Fibroblast of skin of back (primary cell): ENCODE measurements at places on chromosomes 6 and 20.

DNA sequence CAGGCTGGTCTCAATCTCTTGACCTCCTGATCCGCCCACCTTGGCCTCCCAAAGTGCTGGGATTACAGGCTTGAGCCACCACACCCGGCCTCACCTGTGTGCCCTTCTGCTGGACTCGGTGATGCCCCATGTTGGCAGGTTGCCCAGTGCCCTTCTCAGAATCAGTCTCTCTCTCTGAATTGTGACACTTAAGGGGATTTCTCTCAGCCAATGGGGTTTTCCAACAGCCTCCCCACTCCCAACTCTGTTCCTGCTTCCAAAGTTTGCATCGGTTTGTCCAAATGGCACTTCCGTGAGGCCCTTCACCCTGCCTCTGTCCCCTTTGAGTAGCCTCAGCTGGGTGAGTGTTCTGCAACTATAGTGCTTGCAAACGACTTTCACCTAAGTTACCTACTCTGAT, 3.1 kb upstream of the MRPS10 start:
- DNase-seq: no peak

DNA sequence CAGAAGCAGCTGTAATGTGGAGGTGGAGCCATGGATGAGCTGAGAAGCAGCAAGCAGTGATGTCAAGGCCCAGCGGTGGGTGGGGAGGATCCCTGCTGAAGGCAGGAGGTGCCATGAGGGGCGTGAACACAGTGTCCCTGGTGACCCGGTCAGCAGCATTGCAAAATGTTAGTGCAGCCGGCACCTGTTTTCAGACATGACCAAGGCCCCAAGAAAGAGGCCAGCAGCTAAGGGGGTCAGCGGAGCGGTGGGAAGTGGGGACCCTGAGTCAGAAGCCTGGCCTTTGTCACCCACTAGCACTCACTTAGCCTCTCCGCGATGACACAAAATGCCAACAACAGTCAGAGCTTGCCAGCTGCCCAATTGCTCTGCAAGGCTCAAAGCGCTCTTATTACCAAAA, 51.9 kb downstream of the TMEM242 start:
- DNase-seq: no peak

GRCh38 chr6:13814938-13815575, 700 bp upstream of the MCUR1 start:
- DNase-seq: peak; percentile 11

DNA sequence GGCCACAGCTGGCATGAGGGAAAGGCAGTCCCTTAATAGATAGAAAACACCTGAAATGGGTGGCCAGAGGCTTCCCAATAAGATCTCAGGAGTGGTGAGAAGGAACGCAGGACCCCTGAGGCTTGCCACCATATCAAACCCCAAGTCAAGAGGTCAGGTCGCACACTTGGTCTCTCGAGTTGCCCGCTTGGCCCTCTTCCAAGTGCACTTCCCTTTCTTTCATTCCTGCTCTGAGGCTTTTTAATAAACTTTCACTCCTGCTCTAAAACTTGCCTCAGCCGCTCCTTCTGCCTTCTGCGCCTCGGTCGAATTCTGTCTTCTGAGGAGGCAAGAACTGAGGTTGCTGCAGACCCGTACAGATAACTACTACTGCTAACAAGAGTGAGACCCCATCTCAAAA, 64.2 kb downstream of the SLC2A10 start:
- no peak for DNase-seq

- no peak for DNase-seq
Measured at GRCh38 chr20:53034899-53035298, 62.7 kb downstream of the TSHZ2 start.

DNA sequence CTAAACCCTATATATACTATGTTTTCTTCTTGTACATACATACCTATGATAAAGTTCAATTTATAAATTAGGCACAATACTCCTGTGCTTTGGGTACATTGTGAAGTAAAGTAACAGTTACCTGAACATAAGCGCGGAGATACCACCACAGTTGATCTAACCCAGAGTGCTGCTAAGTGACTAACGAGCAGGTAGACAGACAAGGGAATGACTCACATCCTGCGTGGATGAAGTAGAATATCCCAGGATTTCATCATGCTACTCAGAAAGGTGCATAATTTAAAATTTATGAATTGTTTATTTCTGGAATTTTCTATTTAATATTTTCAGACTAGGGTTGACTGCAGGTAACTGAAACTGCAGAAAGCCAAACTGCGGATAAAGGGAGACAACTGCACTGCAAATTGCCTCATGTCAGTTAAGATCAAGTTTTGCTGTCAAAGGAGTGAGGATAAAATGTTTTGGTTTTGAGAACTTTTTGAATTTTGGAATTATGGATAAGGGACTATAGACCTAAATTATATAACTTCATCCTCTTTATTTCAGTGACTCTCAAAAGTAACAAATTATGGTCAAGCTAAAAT, 14.4 kb downstream of the MKKS start:
- DNase-seq: no peak

DNA sequence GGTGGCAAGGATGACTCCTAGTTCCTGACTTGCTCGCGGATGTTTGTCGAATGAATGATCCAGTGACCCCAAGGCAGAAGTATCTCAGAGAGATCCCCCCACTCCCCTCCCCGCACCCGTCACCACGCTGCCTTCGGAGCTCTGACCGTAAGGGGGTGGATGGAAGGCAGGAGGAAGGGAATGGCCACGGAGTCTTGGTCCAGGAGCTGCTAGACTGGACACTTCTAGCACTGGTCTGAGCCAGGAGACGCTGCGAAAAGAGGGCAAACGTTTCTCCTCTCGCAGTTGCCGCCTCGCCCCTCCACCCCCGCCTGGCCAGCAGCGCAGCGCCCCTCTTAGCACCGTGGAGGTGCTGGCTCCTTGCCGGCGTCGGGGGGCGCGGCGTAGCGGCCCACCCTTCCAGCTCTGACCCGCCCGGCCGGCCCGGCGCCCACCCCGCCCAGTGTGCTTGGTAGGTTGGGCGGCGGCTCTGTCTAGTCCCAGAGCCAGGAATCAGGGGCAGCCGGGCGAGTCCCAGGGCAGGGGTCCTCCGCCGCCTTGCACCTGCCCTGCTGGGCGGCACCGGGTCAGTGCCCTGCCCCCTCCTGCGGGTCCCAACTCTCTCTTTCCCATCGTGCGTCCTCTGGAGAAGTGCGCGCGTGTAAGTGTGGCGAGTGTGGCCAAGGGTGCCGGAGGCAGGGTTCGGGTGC, 2.4 kb upstream of the DBNDD2 start:
- peak; percentile 33 for DNase-seq

DNA sequence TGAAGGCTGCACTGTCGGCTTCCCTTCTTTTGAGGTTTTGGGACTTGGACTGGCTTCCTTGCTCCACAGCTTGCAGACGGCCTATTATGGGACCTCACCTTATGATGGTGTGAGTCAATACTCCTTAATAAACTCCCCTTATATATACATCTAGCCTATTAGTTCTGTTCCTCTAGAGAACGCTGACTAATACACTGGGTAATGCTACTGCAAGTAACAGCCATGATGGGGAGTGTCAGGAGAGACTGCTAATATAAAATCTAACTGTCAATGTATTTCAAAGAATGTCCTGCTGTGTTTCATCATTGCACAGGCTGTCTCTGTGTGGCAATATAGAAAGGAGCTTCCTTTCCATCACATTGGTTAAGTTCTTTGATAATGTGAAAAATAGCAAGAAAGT, 57.7 kb upstream of the UST start:
- peak; percentile 28 for DNase-seq

GRCh38 chr6:113172531-113172966, 684.6 kb upstream of the MARCKS start:
- no peak for DNase-seq

DNA sequence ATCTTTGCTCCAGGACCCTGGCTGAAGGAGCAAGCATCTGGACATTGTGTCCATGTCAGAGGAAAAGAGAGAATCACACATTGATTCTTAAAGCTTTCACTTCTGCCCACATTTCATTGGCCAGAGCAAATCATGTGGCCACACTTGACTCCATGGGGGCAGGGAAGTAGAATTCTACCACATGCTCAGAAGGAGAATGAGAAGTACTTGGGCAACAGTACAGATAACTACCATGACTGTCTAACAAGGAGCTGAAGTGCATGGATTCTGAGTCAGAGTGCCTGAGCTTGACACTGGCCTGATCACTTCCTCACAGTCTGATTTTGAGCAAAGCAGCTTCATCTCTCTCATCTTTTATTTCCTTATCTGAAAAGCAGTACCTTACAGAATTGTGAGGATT, 38.6 kb downstream of the GHRH start:
- DNase-seq: peak; percentile 66

GRCh38 chr6:128199461-128199860, 298.6 kb upstream of the THEMIS start:
- no peak for DNase-seq

DNA sequence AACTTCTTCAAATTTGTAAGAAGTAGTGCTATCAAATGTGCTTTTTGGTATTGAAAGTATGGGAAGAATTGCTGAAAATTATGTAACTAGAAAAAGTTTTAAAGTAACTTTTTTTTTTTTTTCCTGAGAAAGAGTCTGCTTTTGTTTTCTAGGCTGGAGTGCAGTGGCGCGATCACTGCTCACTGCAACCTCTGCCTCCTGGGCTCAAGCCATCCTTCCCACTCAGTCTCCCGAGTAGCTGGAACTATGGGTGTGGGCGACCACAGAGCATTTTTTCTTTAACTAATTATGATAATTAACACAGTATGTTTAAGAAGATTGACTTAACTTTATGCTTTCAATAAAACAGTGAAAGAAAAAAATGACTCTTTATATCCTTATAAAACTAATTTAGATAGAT, 38.4 kb downstream of the BMP5 start:
- no peak for DNase-seq

DNA sequence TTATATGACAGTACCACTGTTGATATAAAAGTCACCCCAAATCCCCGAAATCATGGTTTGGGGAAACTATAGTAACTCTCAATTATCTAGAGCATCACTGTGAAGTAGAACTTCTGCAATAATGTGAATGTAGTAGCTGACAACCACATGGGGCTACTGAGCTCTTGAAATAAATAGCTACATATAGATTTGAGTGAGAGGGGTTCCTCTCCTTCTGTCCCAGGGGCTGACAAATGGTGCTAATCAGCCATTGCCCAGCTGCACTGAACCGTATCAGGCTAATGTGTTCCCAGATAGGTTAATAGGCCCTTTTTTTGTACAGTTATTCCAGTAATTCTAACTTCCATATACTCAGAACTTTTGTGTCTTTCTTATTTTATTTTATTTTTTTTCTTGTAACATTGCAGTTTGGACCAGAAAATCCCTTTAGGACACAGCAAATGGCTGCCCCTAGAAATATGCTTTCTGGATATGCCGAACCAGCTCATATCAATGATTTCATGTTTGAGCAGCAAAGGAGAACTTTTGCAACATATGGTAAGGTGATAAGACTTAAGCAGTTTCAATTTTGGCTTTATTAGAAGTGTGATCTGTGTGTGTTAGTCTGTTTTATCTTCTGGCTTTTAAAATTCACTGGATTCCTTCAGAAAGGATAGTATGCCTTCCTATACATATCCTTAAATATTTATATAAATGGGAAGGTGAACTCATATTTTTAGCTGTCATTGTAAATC, 21.1 kb downstream of the CDC40 start:
- no peak for DNase-seq

DNA sequence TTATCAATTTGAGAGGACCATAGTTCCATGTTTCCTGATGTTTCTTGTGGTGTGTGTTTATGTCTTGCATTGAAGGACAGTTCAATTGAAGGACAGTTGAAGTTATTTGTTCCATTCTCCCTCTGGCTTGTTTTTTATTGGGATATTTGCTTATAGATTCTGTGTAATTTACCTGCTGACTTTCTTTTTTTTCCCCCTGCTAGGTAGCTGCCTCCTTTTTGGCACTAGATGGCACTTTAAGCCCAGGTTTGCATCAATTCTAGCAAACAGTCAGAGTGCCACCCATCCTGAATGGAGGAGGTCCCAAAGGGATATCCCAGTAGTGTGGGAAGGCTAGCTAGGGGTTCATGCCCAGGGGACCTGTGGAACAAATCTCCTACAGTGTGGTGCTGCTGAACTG, 78.1 kb downstream of the CFAP61 start:
- peak; percentile 5 for DNase-seq

GRCh38 chr6:68880050-68880813, 245.2 kb downstream of the ADGRB3 start:
- DNase-seq: no peak

- no peak for DNase-seq
Measured at GRCh38 chr6:143007646-143008045, 53.0 kb upstream of the AIG1 start.

GRCh38 chr6:26358511-26358981, 6.5 kb upstream of the BTN3A2 start:
- no peak for DNase-seq

GRCh38 chr6:159821726-159822125, 21.6 kb downstream of the PNLDC1 start:
- DNase-seq: no peak

GRCh38 chr6:90645634-90646033, 58.8 kb upstream of the MAP3K7 start:
- no peak for DNase-seq

GRCh38 chr20:21528870-21529269, 15.0 kb upstream of the NKX2-2 start:
- DNase-seq: no peak

GRCh38 chr6:158042245-158042798, 60.7 kb downstream of the SYNJ2 start:
- DNase-seq: peak; percentile 83

DNA sequence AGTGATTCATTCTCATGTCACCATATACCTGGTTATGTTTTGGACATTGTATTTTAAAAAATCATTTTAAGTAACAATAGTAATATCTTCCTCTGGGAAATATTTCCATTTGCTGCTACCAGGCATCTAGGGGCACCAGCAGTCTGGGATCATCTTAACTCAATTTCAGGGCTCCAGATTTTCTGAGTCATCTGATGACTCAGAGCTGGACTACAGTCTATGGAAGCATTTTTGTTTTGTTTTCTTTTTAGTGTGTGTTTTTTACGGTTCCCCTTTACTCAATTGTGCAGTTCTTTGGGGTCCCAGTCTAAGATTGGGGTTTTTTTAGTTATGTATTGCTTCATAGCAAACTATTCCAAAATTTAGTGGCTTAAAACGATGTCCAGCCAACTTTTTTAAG, 5.7 kb upstream of the FKBP5 start:
- peak; percentile 53 for DNase-seq

DNA sequence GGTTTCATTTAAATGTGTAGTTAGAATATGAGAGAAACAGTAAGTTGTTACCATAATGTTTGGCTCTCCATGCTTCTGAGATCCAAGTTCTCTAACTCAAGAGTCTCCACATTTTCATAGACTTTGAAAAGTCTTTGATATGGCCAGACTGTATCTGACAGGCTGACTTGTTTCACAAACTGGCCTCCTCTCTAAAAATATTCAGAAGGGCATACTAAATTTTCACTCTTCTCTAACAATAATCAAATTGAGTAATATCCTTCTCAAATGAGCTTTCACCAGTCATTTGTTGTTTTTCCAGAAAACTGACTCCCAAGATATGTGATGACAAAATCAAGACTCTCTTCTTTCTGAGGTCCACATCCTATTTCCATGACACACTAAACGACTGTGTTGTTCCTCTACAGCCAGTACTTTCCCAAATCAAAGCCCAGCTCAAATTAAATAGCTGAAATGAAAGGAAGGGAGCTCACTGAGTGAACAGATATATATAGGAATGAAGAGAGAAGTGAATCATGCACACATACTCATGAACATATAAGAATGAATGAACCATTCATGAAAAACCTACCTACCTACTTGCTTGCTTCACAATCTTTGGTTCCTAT, 15.1 kb downstream of the HIVEP2 start:
- peak; percentile 71 for DNase-seq

- DNase-seq: no peak
Measured at GRCh38 chr6:88705601-88706000, 257.8 kb downstream of the RNGTT start.

- DNase-seq: no peak
Measured at GRCh38 chr20:22620342-22620741, 36.0 kb upstream of the FOXA2 start.

GRCh38 chr6:110784610-110784979, 30.7 kb downstream of the CDK19 start:
- no peak for DNase-seq
